Activated CD4-positive, CD25-positive, alpha-beta regulatory T cell treated with anti-CD3 and anti-CD28 coated beads, Interleukin-2, amount 50 U/mL, for 24 hours (primary cell): ENCODE measurements at places on chromosomes 1 and 21.

DNA sequence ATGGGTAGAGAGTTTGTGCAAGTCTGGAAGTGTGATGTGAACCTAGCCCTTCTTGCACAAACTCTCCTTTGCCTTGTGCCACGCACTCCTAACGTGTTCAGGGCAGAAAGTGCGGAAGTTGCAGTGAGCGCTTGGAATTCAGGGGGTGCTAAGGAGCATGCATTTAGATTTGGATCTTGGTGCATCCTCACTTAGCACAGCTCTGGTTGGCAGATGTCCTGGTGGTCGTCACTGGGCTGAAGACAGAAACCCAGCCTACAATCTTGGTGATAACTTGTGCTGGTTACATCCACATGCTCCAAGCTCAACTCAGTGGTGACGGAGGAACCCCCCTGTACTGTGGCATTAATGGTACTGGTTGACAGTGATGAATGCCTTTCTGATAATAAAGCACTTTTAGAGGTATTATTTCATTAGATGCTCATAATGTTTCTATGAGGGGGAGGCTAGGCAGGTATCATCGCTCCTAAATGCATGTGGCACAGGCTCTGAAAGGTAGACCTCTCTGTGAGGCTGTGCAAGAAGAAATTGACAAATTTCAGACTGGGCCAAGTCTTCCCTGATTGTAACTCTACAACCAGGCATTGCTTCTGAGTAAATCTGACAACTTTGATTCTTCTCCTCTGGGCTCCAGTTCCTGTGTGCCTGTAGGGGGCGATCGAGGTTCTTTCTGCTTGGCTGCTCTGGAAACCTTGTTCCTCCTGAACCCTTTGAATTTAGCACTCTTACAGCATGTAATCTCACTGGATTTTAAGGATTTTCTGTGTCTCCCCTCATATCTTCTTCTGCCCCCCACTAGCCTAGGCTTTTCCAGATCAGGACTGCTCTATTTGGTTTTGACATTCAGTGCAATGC lies 40.6 kb downstream of the MAPKAPK2 start:
- ATAC-seq: peak; percentile 42

DNA sequence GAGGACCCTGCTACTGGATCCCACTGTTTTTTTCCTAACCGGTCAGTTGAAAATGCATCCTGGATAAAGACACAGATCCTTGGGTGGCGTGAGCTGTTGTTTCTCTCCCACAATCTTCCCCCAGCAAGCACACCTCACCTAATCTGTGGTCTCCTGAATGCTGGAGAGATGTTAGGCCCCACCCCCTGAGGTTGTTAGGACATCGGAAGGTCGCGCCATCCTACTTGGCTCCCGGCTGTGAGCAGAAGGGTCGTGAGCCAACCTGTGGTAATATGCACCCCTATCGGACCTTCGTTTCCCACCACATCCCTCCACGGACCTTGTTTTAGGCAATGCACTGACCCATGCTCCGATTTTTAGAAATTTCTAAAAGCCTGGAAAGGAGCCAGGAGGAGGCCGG lies 89.9 kb upstream of the IPO9 start:
- ATAC-seq: no peak

- ATAC-seq: no peak
Observed at GRCh38 chr1:87702455-87702854, 373.8 kb downstream of the LMO4 start.

DNA sequence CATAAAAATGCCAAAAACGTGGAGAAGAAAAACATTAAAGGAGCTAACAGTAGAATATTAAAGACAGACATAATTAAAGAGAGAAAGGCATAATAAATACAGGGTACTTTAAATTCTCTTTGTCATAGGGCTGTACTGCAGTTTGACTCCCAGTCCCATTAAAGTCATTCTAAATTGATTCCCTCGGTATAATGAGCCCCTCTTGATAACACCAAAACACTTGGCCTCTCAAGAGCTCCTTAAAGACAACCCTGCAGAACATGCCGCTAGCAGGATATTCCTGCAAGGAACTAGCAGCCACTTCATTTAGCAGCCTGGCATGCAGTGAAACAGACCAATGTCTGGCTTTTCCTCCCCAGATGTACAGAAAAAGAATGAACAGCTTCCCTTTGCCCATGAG lies 273.8 kb upstream of the ESRRG start:
- no peak for ATAC-seq

DNA sequence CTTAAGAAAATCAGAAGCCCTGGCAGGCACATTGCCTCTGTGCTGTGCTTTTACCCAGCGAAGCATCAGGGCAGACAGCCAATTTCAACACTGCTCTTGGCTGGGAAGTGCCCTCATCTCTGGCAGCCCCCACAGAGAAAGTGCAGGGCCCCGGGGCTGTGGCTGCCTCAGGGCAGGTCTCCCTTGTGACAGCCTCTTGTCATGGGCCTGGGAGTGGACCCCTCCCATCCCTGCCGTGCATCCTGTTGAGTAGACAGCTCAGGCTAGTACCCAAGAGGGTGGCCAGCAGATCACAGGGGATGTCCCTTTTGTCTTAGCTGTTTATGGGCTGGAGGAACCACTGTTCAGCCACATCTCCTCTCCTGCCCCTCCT lies 23.3 kb downstream of the TTC34 start:
- no peak for ATAC-seq

DNA sequence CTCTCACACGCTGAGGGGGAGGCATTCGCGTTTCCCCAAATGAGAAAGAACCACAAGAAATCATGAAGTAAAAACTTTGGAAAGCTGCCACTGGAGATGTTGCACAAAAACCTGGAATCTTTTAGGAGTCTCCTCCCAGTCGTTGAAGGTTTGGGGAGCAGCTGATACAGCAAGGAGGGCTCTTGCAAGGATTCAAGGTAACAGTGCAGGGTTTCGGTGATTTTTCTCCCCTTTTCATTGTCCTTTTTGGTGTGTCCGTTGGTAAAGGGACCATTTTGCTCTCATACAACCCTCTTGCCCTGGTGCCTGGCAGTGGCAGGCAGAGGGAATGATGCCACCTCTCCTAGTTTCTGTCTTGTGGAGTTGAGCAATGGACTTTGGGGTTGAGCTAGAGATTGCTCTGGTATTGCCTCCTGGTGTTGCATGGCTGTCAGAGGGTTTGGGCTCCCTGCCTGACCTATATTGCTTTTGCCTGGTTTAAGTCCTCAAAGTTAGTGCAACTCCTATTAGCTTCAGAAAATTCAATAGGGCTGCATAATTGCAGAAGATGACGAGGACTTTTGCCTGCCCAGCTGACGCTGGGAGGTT lies 872 bp downstream of the BRINP2 start:
- ATAC-seq: no peak

DNA sequence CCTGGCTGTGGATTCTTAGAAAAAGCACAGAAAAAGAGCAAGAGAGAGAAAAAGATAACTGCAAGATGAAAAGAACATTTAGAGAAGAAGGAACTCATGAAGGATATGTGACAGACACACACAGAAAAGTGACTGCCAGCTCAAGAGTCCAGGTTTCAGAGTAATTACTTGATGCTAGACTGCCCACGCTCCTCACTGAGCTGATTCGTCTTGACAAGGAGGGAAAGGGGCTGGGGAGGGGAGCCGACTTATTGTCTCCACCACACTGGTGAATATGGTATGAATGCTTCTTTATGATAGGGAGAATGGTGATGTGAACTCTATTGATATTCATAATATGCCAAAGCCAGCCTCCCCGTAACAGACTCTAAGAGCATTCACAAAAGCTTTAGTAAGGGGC lies 140.4 kb downstream of the BRINP2 start:
- ATAC-seq: no peak

GRCh38 chr1:58768191-58768731 lies 15.6 kb downstream of the JUN start:
- ATAC-seq: no peak

DNA sequence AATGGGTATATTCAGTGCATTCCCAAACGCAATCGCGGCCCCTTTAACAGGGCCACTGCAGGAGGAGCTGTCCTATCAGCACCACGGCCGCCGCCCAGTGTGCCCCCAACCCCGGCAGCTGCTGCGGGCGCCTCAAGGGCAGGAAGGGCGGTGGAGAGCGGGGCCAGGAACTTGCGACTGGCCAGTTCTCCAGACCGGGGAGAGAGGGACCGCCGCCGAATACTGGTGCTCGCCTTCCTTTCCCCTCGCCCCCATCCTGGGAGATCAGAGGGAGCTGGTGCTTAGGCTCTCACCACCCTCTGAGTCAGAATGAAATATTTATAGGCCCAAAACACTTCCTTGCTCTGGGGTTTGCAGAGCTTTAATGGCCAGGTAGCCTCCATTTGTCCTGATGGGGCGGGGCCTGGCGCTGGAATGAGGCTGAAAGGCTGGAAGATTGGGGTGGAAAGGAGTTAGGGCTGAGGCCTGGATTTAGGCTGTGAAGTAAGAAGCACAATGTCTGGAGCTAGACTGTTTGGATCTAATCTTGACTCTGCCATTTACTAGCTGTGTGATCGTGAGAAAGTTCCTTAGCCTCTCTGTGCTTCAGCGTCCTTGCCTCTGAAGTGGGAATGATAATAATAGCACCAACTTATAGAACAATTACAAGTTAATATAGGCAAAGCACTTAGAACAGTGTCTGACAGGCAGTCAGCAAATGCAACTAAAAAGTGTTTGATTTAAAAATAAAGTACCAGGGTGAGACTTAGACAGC lies 75.5 kb downstream of the NAV1 start:
- ATAC-seq: no peak

- no peak for ATAC-seq
Observed at GRCh38 chr21:39616211-39616772, 3.6 kb downstream of the B3GALT5 start.

DNA sequence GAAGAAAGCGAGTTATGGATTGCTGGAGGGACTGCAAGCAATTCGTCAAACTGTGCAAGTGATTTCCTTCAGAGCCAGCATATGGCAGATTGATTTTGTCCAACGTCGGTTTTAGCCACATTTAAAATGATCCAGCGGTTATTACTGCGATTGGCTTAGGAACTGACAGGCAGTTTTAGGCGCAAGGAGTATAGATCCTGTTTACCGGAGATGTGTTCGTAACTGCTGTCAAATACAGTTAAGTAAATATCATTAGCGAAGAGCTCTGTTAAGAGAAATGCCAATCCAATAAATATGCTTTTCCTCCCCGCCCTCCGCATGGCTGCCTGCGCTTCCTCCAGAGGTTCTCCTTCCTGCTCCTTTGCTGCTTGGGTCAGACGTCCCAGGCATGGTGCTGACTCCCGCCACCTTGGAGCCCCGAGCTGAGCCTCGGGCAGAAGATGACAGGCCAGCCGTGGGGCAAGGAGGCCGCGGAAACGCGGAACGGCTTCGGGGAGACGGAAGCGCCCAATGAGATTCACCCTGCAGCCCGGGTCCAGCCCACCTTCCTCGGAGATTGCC lies 9.4 kb upstream of the BARHL2 start:
- no peak for ATAC-seq

DNA sequence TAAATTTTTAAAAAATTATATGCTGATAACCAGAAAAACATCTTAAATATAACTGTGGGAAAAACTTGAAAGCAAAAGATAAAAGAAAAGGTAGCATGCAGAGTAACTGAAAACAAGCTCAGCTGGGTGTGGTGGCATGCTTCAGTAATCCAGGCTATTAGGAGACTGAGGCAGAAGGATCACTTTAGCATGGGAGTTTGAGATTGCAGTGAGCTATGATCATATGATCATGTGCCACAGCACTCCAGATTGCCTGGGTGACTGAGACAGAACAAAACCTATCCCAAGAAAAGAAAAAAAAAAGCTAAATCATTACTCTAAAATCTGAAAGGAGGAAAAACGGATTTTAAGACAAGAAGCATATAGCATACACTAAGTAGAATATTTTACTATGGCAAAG lies 1624.0 kb downstream of the AMY1C start:
- ATAC-seq: no peak

DNA sequence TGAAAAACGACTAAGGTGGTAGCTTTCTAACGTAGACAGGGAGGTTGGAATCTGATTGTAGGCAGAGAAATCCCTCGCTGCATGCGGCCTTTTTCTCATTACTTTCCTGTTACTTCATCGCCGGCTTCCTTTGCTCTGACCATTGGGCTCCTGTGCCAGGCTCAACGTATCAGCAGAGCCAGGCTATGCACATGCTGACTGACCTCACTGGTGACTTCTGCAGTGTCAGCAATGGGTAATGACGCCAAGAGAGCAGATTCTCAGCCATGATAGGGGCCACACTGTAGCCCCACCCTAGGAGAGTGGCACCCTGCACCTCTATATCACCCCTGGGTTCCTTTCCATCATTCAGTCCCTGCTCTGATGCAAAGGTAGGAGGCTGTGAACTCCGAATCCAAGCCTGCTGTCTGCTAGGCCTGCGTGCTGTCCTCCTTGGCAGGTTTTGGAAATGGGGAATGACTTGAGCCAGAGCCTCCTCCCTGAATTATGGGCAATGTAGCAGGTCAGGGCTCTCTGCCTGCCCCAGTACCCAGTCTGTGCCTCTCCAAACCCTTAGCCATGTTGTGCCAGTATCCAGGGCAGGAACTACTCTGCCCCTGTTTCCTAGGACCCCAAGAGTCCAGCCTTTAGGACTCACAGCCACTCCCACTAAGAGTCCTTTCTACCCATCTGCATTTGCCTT lies 11.4 kb downstream of the PPFIA4 start:
- ATAC-seq: no peak

DNA sequence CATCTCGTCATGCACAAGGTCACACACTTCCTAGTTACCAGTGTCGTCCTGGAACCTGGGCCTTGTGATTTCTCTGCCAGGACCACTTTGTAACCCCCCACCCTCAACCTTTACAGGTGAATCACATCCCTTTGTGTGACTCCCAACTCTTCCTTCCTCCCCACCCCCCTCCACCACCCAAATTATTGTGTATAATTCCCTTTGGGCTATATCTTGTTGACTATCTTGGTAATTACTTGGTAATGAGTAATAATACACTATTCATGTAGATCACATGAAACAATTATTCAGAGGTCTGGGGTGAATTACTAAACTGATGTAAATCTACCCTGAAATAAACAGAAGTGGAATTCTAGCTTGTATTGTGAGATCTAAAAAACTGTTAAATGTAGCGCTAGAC lies 1.7 kb downstream of the KCNK1 start:
- ATAC-seq: no peak

DNA sequence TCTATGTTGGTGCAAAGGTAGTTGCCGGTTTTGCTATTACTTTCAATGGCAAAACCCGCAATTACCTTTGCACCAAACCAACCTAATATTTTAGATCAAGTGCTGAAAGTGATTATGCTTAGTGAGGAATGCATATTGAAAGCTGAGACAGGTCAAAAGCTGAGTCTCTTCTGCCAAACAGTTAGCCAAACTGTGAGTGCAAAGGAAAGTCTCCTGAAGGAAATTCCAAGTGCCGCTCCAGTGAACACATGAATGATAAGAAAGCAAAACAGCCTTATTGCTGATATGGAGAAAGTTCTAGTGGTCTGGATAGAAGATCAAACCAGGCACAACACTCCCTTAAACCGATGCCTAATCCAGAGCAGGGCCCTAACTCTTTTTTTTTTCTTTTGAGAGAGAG lies 83.1 kb upstream of the ERRFI1 start:
- ATAC-seq: no peak
